ENCODE measurements at places on chromosomes 2 and 18.
A peak's percentile ranks its signal among the peaks of the same experiment; 100 is the strongest.

DNA sequence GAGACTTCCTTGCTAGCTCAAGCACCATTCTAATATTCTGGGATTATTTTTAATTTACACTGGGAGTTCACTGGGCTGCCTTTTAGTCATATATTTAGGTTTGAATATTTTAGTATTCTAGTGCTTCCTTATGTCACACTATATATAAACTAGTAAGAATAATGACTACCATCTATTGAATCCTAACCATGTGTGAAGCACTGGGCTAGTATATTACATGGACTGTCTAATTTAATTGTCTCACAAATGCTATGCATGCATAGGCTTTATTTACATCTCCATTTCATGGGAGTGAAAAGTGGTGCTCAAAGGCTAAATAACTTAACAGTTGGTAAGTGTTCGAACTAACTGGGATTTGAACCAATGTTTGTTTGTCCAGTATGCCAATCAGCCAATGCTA lies 272.4 kb downstream of the RND3 start:
- DNase-seq, result no peak

- DNase-seq, result no peak
Measured at GRCh38 chr2:156883804-156884203, 373.7 kb upstream of the GALNT5 start.

GRCh38 chr2:61705625-61706024 lies 148.2 kb downstream of the FAM161A start:
- DNase-seq, result no peak

- DNase-seq, result no peak
Measured at GRCh38 chr2:35891528-35891927, 464.1 kb upstream of the CRIM1 start.

GRCh38 chr2:206531996-206532543 lies 88.7 kb downstream of the ADAM23 start:
- no peak for DNase-seq

DNA sequence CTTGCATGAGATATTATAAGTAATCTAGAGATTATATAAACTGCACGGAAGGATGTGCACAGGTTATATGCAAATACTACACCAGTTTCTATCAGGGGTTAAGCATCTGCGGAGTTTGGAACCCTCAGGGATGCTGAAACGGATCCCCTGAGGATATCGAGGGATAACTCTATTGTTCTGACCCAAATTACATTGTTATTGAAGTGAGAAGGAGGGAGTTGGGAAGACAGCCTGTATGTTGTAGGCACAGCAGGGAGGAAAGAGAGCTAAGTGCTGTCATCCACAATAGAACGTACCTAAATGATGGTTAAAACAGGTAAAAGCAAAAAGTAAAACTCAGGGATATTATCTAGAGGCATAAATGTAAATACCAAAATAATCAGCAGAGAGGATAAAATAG lies 44.6 kb upstream of the SMAD2 start:
- no peak for DNase-seq

DNA sequence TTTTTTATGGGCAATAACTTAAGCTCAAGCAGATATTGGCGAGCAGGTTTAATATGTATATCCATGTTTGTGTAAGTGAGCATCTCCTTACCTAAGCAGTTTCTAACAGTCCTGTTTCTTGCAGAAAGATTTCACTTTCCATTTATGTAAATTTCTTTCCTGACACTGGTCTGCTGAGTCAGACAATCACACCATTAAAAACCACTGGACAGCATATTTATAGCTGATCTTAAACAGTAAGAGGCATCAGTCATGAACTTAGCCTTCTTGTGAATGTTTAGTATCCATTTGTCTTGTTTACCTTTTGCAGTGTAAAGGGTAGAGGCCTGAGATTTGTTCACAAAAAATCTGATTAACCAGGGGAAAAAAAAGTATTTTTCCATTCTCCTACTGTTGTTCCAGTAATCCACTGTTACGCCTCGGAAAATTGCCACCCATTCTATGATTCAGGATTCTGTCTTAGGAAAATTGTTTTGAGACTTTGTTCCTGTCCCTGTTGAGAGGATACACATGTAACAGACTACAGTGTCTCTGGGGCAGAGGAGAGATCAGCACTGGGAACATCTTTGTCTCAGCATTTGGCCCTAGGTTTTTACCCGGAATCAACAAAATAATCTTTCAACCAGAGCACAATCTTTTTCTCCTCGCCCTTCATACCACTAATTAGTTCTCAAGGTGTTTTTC lies 521.0 kb upstream of the NRP2 start:
- no peak for DNase-seq

GRCh38 chr2:190534310-190535120 lies at the start of gene NEMP2:
Gene NEMP2, minus strand, starts transcription at chr2:190534722. Its CDS starts 67 bp downstream, at chr2:190534655.
- peak; percentile 20 for DNase-seq

DNA sequence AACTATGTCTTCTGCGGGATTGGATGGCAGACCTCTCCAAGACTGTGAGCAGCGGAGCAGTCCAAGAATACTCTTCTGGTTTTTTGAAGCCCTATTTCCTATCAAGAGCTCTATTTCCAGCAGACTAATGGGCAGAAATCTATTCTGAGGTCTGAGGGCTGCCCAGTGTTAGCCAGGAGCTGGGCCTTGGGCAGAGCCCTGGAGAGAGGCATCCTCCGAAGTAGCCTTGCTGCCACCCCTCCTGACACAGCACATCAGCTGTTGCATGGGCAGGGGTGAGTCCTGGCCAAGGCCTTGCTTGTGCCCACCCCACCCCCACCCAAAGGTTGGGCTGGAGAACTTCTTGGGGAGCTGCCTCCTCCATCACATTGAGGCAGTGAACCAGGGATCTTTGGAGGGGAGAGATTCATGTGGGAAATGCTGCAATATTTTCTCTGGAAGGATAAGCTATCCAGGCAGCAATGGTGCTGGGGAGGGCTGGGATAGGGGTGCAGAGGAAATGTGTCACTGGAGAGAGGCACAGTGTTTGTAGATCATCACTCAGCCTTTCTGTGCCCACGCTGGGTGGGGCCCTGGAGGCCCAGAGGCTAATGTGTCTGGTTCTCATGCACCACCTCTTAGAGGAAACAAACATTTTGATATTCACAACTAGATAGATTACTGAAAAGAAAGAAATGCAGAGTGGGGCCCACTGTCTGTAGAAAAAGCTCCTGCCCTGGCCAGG lies 104.7 kb downstream of the VSNL1 start:
- DNase-seq, result no peak

DNA sequence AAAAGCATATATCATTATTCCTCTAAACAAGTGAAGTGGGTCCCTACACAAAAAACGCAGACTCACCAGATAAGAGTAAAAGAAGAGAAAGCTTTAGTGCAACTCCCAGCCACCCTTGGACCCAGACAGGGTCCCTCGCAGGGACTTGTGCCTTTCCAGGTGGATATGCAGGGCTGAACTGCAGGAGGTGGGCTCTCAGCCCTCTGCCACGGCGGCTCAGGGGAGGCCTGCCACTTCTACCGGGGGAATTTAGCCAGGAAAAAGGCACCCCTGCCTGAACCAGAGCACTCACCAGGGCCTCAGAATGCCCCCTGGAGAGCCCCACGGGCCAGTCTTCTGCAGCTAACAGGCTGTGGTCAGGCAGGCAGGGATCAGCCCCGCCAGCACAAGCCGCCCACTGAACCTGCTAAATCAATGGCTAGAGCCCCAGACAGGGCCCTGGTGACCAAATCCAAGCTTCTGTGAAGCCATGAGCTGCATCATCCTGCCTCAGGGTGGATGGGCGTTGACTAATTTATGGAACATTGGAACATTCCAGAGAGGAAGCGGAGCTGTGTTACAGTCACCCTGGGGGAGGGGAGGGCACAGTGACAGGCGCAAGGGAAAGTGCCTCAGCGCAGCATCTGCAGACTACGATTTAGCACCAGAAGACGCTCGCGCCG lies 209.3 kb downstream of the EIPR1 start:
- DNase-seq, result no peak

GRCh38 chr2:149129433-149129832 lies 90.9 kb downstream of the LYPD6B start:
- no peak for DNase-seq

DNA sequence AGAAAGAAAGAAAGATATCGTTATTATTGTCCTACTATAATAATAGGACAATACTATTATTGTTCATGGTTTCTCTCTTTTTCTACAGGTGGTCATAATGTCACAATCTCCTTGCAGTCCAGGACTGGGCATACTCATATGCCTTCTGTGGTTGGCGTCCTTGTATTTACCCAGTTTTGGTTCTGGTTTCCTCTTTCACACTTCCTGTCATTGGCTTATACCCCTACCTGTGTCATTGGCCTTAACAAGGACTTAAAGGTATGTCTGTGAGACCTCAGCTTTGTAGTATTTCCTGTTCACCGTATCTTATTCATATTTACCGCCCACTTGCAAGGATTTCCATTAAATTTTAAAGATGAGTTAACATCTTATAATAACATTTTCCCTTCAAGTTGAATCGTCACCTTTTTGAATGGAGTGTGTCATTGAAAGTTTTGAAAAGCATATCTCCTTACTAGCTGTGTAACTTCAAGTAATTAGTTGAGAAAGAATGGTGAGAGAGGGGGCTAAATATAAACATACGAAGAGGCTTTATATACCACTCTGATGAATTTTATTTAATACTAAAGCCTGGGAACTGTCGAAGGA lies 36.5 kb upstream of the HTR2B start:
- no peak for DNase-seq

DNA sequence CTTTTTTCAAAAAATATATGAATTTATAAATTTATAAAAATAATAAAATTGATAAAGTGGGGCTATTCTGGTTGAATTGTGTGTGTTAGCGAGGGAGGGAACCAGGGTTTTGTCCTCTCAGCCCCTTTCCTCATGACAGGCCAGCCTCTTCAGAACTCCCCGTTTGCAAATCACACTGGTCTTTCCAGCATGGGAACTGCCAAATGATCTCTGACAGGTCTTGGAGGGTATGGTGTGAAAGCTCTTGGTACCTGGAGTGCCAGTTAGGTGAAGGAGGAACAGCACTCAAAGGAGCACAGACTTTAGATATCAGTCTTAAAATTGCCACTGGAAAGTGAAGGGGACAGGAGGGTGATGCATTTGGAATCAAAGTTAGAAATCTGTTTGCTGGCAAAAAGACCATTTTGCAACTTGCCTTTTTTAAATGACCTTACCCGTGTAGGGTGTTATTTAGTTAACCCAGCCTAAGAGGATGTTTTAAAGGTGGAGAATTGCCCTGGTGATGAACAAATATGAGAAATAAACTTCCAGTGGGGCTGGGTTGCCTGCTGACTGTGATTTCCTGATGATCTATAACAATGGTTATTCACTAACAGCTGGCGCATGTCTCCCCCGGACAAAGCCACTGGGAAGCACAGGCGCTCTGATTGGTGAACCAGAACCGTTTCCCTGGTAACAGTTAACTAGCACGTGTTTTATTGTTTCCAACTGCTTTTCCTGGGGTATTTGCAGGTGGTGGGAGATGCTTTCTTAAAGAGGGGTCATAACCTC lies 85.3 kb upstream of the EFEMP1 start:
- DNase-seq, result no peak

GRCh38 chr2:1521878-1522830 lies 108.9 kb downstream of the TPO start:
- no peak for DNase-seq

- DNase-seq, result no peak
Measured at GRCh38 chr18:65477455-65477854, 273.4 kb upstream of the CDH7 start.

DNA sequence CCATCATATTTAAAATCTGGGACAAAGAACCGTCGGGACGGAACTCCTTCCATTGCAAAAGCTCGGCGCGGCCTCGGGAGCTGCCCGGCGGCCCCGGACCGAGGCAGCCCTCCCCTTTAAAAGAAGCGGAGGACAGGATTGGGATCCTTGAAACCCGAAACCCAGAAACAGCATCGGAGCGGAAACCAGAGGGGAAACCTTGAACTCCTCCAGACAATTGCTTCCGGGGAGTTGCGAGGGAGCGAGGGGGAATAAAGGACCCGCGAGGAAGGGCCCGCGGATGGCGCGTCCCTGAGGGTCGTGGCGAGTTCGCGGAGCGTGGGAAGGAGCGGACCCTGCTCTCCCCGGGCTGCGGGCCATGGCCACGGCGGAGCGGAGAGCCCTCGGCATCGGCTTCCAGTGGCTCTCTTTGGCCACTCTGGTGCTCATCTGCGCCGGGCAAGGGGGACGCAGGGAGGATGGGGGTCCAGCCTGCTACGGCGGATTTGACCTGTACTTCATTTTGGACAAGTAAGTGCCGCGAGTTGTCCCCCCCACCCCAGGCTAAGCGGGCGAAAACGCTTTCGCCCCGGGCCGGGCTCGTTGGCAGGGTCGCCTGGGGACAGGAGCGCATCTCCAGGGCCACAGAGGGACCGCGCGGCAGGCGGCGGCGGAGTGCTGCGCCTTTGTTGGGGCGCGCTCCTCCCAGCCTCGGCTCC lies at the start of gene ANTXR1:
TSS of gene ANTXR1 (plus strand) at position 38 of the 698 bp plus-strand sequence. CDS start at position 359, 321 bp downstream.
- DNase-seq, result no peak

GRCh38 chr2:205407984-205408383 lies 274.3 kb upstream of the NRP2 start:
- no peak for DNase-seq

DNA sequence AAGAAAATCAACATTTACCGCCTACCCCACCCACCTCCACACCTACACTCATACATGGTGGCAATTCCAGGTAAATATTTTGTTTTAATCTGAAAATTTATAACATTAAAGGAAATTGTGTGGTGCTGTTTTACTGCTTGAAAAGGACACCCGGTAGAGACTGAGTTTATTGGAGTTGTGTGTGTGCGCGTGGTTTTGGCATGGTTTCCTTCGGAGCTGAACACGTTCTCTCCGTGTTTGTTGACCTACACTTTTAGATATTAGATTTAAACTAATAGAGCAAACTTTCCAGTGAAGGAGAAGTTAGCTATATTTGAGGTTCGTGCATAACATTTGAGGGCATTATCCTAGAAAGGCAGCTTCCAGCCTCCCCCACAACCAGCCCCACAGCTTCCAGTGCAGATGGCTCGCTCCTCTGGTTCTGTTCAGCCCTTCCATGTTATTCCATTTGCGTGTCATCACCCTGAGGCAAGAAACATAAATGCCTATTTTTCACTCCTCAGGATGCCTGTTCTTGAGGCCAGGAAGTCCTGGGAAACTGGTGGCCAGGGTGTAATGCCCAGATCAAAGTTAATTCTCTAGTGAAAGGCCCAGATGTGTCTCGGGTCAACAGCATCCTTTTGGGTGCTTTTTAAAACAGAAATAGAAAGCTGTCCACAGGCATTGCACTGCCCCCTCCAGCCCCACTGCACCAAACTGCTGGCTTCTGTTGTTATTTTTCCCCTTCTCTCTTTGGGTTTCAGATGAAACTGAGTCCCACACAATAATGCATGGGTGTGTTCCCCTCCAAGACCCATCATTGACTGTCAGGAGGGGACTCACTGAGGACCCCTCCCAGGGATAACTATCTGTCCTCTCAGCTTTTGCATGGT lies 190.2 kb downstream of the SETBP1 start:
- DNase-seq, result no peak

DNA sequence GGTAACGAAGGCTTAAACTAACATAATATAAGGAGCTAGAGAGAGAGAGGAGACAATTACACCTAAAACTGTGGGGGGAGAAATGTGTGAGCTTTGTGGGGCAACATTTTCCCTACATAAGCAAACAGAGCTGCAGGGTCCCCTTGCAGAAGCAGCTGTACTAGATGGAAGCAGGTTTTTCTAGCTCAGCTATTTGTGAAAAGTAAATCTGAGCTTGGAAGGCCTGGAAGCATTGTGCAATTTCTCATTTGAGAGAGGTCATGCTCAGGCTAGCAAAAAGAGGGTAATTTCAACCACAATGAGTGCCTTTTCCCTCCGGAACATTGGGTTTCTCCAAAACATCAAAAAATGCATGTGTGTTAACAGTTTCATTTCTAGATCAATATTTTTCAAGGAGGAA lies 130.0 kb downstream of the ARL4C start:
- DNase-seq, result no peak

- DNase-seq, result no peak
Measured at GRCh38 chr2:104733226-104733943, 120.5 kb upstream of the POU3F3 start.

- DNase-seq, result no peak
Measured at GRCh38 chr2:225173909-225174308, 131.6 kb upstream of the DOCK10 start.

Measured in Panc1 (cell line).